ENCODE measurements at places on chromosomes 11 and 22.

DNA sequence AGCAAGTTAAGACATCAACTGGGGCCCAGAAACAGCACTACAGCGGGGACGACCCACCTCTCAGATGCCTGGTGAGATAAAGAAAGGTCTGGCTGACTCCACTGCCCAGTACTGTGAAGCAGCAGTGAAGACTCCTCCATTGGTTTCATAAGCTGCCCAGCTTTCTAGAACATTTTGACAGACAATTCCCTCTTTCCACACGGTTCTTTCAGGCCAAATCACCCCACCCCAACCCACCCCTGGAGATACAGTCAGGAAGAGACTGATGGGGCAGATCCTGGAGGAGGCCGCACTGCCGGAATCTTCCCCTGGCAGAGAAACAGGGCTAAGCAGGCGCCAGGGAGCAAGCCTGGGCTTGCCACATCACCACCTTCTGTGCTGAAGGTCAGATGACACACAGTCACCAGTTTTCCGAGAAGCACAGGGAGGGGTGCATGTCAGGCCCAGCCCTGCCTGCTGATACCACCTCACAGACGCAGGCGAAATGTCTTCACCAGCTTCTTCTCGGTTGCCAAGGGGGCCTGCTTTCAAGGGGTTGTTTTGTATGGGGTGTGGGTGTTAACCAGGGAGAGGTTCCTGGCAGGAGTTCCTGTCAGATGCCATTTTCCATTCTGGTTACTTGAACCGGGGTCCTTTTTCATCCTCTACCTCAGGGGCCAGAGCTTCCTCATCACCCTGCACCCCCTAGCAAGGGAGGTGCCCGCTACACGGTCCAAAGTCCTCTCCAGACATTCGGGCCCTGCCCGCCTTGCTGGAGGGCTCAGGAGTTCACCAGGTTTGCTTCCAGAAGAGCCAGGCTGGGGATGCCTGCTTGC lies 1.4 kb upstream of the NEAT1 start:
- peak; percentile 96 for DNase-seq

DNA sequence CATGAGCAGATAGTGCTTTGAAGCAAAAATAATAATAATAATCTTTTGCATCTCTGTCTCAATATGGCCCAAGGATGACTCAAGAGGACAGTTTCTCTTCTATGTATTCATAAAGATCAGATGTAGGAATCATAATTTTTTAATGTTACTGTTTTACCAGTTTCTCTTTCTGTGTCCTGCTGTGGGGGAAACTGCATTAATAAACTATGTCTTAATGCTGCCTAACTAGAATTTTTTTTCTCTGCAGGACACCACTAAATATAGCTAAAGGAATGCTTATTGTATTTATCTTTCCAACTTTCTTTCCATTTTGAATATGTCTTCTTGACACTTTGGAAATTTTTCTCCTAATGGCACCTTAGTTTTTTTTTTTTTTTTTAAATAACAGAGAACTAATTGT lies 6.5 kb downstream of the FJX1 start:
- no peak for DNase-seq

DNA sequence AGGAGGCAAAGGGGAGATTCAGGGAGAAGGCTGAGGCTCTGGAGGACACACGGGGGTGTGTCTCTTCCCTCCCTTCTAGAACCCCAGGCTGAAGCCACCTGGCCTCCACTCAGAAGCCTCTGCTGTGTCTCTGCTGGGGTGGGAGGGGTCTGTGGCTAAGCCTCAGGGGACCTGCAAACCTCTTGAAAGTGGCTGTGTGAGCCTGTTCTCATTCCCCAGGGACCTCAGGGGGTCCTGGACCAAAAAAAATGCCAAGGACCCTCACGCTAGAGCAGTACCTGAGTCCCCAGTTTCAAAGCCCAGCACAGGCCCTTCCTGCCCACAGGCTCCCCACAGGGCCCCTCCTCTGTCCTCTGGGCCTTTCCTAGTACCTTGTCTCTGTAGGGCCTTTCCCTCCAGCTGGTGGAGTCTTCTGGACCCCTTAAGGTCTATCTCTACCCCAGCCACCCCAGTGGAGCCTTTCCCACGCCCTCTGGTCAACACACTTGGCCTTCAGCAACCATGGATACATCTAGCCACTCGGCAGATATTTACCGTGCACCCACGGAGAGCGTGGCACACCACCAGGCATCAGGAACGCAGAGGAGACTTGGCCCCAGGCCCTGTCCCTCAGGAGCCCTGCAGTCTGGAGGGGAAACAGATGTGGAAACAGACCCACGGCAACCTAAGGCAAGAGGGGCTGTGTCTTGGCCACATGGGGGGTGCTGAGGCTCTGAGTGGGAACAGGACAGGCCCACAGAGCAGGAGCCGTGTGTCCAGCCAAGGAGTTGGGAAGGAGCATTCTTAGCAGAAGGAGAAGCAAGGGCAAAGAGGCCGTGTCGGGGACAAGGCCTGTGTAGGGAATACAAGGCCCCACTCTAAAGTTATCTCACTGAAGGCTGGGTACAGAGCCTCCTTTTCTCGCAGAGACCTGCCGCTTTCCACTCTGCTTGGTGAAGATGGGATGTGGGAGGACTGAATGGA lies 18.5 kb downstream of the PLA2G6 start:
- no peak for DNase-seq

DNA sequence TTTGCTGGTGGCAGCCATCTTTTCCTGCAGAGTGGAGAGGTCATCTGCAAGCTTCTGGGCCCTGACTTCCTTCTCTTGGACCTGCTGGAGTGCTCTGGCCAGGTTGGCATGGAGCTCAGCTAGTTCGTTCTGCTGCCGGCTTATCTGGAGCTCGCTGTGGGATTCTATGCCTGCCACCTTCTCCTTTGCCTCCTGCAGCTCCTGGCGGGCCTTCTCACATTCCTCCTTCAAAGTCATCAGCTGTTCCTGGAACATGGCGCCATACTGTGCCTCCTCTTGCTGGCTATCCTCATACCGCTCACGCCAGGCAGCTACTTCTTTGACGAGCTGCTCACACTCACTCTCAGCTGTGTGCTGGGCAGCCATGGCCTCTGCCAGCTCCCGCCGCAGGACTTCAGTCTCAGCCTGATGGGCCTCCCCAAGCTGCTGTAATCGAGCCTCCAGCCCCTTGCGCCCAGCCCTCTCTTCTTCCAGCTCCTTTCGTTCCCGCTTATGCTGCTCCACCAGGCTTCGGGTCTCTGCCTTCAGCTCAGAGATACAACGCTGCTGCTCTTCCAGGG lies 16.1 kb downstream of the IL18BP start:
- DNase-seq: no peak

DNA sequence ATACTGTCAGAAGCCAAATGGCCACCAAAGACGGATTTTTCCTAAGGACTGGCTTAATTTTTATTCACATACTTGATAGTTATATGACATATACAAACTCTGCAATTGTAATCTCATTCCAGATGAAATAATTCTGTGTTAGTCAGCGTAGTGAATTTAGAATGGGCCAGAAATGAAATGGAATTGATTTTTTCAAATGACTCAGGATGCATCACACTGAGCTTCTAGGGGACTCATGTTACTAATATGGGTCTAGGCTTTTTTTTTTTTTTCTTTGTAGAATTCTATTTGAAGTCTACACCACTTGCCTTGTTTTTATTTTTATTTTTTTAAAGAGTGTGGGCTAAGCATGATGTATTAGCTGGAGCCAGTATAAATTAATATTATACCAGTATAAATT lies 62.7 kb downstream of the SPECC1L start:
- peak; percentile 87 for DNase-seq

DNA sequence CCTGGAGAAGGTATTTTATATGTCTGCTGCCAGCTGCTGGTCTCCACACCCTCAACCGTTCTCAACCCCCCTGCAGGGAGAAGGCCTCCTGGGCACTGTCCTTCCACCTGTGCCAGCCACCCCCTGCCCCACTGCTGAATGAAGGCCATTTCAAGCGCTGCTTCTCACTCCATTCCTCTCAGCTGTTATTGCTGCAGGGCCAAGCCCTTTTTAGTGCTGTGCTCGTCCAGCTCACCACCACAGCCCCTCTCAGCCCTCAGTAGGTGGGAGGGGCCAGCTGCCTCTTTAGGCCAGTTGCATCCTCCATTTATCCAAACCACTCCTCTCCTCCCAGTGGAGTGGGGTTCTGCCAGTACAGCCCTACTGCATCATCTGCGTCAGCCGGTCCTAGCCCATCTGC lies 1.8 kb upstream of the WBP2NL start:
- DNase-seq: no peak

GRCh38 chr22:47620391-47620790 lies 857.9 kb downstream of the TBC1D22A start:
- no peak for DNase-seq

- no peak for DNase-seq
These were observed 131.6 kb downstream of the FBXO7 start for GRCh38 chr22:32606181-32606580.

DNA sequence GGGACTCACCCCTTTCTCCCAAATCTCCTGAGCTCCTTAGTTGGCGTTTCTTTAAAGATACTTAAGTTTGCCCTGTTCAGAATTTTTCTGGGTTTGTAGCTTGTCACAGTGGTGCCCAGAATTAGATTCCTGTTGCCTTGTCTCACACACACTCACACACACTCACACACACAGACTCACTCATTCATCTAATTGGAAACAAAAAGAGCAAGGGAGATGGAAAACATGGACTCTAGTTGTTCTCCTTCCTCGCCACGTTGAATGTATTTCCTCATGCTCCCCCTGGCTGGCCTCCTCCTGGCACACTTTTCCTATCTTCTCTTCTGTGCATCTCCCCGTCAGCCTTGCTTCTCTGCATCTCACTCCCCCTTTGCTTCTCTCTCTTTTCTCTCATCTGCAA lies 752.3 kb downstream of the NTM start:
- no peak for DNase-seq

- no peak for DNase-seq
These were observed 10.2 kb upstream of the TBC1D10A start for GRCh38 chr22:30336752-30337460.

- DNase-seq: no peak
These were observed 25.9 kb downstream of the SCUBE1 start for GRCh38 chr22:43317239-43317638.

DNA sequence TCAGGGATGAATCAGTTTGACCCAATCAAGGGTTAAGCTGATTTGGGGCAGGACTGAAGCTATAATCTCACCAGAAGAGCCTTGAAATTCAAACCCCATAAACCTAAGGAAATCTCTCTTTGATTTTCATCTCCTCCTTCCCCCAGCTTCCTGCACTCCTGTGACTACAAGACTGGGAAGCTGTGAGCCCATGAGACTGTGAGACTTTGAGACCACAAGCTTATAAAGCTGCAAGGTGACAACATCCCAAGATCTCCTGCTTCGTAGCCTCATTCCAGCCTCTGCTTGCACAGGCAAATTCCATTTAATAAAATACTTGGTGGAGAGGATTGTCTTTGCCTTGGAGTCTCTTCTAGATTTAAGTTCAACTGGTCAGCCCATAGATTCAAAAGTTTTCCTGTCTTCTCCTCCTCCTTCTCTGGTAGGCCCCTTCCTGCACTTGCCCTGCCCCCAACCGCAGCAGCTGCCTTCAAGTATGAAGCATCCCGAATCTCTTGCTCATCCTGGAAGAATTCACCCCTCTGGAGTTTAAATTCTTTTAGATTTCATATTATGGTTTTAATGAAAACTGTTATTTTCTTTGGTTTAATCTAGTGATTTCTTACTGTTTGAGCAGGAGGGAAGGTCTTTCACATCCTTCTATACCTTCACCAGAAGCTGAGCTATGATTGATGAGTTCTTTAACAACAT lies 42.1 kb downstream of the PAMR1 start:
- no peak for DNase-seq

DNA sequence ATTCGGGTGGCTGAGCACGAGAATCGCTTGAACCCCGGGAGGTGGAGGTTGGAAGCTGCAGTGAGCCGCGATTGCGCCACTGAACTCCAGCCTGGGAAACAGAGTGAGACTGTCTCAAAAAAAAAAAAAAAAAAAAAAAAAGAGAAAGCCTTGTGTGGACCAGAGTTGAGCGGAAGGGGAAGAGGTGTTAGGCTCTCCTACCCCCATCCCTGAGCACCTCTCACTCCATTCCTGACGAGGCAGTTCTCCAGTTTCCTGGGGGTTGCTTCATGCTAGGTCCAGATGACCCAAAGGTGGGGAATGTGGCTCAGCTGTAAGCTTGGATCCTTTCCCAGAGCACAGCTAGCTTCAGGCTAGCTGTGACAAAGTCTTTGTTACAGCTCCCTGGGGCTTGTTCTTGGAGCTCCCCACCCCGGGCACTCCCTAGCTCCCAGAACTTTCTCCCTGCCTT lies 8.8 kb upstream of the DNAL4 start:
- DNase-seq: peak; percentile 89

- DNase-seq: no peak
These were observed 48.4 kb upstream of the C11orf58 start for GRCh38 chr11:16690086-16690485.

GRCh38 chr11:80167766-80168165 lies 726.9 kb upstream of the TENM4 start:
- DNase-seq: no peak

DNA sequence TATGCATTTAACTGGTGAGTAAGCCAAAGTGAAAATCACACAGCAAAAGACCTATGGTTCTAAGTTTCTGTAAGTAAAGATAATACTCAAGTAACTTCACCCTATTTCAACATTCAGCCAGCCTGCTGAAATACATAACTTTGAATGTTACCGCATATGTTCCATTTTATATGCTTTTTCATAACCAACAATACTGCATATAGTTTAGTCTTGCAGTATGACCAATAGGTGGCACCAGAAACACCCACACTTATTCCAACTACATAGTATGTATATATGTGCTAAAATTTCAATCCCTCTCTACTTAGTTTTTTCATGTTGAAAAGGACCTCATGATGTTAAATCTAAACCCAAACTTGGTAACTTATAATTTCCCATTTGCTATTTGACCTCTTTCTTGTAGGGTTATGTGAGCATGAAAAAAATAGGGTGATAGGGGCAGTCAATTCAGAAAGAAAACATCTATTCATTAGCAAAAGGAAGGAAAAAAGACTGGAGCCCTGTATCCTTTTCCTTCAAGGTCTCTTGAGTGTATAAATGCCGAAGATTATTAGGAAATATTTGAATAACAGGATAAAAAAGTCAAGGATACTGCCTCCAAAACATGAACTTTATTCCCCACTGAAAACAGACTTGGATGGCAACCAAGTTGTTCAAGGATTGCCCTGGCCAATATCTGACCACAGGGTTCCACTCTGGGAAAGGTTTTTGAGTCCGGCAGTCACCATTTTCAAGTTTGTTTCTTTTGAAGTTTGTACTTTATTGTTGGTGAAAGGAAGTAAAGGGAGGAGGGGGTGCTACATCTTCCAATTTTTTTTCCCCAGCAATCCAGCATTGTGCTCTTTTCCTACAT lies 23.8 kb upstream of the FZD4 start:
- no peak for DNase-seq

GRCh38 chr11:76010051-76010450 lies 195.0 kb downstream of the UVRAG start:
- no peak for DNase-seq

DNA sequence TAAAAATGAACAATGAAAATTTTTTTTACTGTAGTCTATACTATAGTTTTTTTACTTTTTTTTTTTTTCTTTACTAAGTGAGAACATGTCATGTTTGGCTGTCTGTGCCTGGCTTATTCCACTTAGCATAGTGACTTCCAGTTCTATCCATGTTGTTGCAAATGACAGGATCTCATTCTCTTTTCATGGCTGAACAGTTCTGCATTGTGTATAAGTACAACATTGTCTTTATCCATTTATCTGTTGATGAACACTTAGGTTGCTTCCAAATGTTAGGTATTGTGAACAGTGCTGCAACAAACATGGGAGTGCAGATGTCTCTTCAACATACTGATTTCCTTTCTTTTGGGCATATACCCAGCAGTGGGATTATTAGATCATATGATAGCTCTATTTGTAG lies 88.1 kb upstream of the CCDC90B start:
- DNase-seq: no peak

- no peak for DNase-seq
These were observed 35.1 kb upstream of the CYP2R1 start for GRCh38 chr11:14927146-14927545.

GRCh38 chr11:77557553-77557952 lies 32.2 kb upstream of the AQP11 start:
- DNase-seq: no peak
